ENCODE measurements at places on chromosomes 12 and 14.

DNA sequence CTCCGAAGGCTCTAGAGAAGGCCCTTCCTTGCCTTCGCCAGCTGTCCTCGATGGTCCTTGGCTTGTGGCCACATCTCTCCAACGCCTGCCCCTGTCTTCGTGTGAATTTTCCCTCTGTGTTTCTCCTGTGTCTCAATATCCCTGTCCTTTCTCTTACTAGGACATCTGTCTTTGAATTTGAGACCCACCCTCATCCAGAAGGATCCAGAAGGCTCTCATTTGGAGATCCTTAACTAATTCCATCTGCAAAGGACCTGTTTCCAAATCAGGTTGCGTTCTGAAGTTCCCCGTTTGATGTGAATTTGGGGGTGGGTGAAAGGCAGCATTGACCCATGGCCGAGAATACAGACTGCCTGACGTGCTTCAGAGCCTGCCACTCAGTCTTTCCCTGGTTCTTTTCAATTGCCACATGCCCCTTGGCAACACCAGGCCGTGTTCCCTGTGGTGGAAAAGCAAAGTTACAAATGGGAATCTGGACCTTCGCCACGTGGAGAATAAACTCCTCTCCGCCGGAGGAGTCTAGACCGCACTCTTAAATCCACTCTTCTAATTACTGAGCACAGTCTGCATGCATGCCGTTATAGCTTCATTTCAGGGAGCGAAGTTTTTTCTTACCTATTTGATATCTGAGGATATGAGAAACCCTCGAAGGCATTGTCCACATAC is 158.8 kb downstream of the TMEM132C start:
- no peak for DNase-seq

GRCh38 chr14:105206873-105207272 is 25.8 kb upstream of the NUDT14 start:
- DNase-seq: no peak

- no peak for DNase-seq
These were observed 27.4 kb downstream of the CRACR2A start for GRCh38 chr12:3725388-3726115.

DNA sequence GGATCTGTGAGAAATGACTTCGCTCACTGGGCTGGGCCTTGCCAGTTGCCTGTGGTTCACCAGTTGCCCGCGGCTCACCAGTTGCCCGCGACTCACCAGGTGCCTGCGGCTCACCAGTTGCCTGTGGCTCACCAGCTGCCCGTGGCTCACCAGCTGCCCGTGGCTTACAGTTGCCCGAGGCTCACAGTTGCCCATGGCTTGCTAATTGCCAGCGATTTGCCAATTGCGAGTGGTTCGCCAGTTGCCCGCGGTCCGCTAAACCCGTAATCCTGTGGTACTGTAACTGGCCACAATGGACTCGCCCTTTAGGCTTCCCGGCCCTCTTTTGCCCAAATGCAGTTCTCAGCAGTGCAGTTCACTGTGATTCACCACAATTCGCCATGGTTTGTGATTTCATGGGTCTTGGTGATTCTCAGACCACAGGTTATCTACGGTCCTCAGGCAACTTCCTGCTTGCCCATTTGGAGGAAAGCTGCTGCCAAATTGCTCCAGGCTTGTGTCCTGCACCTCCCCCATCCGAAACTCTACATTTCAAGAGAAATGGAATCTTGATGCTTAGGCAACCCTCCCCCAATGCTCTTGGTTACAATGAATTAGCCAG is 15.0 kb upstream of the MEG3 start:
- no peak for DNase-seq

DNA sequence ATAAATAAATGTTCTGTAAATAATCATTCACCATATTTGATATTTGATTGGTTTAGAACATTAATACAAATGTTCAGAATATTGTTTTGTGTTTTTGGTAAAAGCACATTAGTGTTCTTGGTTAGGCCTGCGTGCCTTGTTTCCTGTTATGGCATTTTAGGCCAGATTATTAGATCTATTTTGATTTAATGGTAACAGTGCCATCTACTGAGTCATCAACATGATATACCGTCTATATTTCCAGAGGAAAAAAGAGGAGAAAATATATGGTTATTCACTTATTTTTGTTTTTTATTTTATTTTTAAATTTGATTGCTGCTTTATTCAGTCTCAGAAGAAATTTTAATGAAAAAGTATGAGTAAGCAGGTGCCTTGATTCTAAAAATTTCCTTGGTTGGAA is 60.3 kb downstream of the GPHN start:
- DNase-seq: no peak

DNA sequence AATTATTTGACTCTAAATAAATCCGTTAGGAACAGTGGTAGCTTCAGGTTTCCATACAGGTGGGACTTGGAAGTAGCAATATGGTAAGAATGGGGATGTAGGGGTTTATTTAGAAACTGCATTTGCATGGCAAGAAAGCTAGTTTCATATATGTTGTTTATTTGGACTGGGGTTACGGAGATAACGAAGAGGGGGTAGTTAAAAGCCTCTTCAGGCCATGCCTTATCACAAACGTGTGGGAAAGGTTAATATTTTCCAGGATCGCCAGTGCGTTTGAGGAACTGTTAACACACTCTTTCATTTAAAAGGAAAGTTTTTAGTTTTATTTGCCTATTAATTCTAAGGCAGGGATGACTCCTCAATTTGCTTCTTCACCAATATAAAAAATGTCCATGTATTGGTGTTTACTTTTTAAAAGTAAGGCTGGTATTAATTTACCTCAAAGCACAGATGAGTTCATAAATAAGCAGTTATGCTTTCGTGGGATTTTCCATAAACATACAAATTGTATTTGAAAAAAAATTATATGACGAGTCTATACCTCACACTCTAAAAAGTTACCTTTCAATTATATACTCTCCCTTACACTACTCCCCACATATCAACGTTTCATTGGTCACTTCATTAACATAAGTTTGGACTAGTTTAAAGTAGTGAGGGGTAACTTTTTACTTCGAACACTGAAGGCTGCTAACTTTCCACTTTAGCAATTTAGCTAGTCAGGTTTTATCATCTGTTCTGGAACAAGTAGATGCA is 814 bp downstream of the RAB2B start:
- DNase-seq: no peak

DNA sequence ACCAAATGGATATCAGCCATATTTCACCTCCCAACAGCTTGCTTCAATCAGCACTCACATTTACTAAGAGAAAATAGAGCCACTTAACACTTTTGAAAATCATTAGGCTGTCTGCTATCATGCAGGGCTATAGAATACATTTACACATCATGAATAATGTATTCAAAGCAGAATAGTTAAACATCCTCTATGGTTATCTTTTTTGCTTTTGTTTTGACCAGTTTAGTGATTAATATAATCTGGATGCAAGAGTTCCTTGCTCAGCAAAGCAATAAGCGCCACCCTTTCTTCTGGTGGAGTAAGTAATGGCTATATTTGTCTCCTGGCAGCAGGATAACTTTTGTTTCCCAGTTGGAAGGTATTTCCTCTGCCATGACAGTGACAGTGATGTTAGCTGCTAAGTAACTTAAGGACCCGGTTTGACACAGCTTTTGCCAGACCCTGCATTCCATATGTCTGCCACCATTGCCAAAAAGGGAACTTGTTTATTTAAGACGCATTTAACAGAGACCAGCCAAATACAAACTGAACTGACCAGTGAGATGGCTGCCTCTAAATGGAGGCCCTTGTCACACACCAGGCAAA is 70.3 kb upstream of the NR2C1 start:
- DNase-seq: no peak

- no peak for DNase-seq
These were observed 74.3 kb downstream of the IGF1 start for GRCh38 chr12:102406033-102406584.

DNA sequence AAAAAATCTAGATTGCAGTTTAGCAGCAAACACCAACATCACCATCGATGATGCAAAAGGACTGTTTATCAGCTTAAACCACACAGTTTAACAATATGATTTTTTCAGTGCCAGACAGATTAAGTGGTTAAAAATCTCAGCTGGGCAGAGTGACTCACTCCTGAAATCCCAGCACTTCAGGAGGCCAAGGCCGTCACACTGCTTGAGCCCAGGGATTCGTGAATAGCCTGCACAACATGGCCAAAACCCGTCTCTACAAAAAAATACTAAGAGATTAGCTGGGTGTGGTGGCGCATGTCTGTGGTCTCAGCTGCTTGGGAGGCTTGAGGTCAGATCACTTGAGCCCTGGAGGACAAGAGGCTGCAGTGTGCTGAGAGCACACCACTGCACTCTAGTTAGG is 8.9 kb downstream of the RSRC2 start:
- no peak for DNase-seq

DNA sequence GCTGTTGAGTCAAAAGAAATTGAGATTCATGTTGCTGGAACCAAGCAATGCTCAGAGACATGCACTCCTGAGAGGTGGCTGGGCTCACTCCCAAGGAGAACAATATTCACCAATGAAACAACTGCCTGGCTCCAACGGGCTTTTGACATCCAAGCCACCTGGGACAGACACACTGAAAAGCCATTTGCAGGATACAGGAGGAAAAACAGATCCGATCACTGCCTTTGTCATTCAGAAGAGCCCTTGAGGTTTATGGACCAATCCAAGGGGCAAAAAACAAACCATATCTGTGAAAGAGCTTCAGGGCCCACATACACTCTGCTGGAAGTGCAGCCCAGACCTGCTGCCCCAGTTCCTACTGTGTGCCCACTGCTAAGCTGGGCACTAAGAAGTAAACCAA is 277.5 kb downstream of the NUAK1 start:
- no peak for DNase-seq

DNA sequence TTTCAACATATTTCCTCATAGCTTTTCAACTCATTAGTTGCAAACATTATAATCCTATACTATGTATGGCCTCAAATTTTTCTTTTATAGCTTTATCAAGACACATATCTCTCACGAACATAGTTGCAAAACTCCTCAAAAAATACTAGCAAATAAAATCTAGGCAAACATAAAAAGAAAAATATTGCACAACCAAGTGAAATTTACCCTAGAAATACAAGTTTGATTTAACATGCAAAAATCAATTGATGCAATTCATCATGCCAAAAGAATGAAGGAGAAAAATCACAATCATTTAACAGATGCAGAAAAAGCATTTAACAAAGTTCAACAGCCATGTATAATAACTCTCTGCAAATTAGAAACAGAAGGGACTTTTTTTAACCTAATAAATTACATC is 33.3 kb upstream of the KCNH5 start:
- no peak for DNase-seq

DNA sequence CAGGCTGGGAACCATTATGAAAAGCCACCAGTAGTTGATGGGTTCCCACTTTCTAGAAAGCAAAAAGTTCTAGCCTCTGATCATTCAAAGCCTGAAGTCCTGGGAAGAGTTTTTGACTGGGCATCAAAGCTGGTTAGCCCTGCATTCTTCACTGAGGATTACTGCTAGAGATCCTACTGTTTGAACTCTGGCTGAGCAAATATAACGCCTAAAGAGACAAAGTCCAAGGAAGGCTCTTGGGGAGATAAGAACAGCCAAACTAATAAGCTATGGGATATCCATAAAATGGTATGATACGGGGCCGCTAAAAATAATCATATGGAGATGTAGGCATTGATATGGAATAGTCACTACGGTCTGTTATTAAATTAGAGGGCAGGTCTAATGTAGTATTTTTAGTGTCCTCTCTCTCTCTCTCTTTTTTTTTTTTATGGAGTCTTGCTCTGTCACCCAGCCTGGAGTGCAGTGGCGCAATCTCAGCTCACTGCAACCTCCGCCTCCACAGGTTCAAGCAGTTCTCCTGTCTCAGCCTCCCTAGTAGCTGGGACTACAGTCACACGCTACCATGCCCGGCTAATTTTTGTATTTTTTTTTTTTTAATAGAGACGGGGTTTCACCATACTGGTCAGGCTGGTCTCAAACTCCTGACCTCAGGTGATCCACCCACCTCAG is 35.5 kb downstream of the PLXNC1 start:
- no peak for DNase-seq

- DNase-seq: no peak
These were observed 954 bp upstream of the CALCOCO1 start for GRCh38 chr12:53728206-53728605.

DNA sequence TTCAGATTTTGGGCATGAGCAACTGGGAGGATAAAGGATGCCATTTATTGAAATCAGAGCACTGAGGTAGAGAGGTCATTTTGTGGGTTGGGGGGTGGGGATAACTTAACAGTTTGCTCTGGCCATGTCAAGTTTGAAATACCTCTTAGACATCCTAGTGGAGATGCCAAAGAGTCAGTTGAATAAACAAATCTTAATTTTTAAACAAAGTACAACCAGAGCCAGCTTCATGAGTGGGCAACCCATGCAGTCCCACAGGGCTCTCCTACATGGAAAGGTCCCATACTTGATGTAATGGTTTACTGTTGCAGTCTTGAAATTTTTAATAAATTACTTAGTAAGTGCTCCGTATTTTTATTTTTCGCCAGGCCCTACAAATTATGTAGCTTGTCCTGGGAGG is 81.2 kb downstream of the ANO4 start:
- no peak for DNase-seq

- DNase-seq: no peak
These were observed 129.6 kb downstream of the NDUFA12 start for GRCh38 chr12:94873734-94874517.

DNA sequence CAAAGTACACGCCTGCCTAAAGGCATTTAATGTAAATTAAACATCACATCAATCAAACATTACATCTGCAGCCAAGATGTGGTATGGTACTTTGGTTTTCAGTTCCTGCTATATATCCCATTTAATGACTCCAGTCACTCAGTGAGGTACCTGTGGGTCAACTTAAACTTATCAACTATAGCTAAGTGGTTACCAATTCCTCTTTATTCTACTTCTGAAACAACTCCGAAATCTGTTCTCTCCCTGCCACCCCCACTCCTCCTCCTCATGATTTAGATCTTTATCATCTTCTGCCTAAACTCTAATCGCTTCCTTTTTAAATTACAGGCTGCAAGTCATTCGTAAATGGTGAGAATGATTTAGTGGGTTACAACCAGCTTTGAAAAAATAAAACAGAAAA is 57.9 kb downstream of the BCL2L14 start:
- no peak for DNase-seq

- no peak for DNase-seq
These were observed 10.6 kb upstream of the PLEKHD1 start for GRCh38 chr14:69473946-69474345.

DNA sequence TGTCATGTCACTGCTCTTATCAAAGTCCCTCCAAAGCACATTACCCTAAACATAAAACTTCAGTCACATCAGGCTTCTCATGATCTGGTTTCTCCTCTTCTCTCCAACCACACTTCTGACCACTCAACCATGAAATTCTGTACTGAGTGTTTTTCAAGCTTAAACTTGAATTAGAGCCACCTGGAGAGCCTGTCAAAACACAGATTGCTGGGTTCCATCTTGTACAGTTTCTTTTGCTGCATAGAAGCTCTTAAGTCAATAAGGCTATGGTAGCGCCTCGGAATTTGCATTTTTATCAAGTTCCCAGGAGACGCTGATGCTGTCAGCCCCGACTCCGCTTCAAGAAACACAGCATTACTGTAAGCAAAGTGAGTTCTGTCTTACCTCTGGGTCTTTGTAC is 16.4 kb upstream of the SRRM4 start:
- no peak for DNase-seq

GRCh38 chr14:103221781-103222358 is 98.6 kb downstream of the TNFAIP2 start:
- no peak for DNase-seq

Data from stimulated activated CD8-positive, alpha-beta memory T cell treated with anti-CD3 and anti-CD28 coated beads, Interleukin-4, amount 100 ng/mL, for 1 hour (primary cell).